Right lung (tissue), 10 donors: ENCODE measurements at places on chromosomes 2 and 18.

DNA sequence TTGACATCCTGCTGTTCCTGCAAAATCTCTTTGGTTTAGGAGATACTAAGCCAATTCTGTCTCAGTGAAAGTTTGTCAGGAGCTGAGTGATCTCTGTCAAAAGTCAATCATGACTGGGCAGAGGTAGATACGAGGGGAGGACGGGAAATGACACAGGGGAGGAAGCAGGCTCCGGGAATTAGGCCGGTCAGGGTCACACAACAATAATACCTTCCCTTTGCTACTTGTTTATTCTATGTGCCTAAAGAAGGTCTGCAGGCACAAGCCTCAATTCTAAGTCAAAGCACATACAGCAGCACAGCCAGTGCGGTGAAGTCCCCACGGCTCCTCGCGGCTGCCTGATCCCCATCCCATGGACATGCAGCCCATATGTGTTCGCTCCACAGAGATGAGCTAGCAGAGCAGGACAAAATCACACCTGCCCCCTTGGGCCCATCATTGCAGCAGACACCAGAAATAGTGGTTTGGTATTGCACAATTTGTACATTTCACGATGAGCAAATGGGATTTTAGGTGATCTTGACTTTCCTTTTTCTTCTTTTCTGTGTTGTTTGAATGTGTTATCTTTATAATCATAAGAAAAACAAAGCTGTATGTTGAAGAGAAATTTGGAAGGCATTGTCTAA, 141.4 kb downstream of the VAPA start:
- DNase-seq = no peak

DNA sequence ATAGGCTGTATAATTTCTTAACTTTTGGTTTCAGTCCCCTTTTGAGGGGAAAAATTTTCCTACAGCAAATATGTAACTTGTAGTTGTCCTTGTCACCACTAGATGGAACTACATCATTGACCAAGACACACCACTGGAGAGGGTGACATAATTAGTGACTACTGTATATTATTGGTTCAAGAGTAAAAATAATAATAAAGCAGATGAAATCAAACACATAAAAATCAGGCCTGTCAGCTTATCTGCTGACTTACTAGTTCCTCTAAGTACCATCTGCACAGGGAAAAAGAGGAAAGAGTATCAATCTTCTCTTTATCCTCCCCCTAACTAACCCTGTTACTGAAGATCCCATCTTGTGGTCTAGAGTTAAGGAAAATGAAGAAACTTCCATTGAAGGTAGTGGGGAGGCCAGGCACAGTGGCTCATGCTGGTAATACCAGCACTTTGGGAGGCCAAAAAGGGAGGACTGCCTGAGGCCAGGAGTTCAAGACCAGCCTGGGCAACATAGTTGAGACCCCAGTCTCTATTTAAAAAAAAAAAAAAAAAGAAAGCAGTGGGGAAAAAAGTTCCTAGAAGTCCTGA, 29.6 kb upstream of the ENOSF1 start:
- peak; percentile 32 for DNase-seq

DNA sequence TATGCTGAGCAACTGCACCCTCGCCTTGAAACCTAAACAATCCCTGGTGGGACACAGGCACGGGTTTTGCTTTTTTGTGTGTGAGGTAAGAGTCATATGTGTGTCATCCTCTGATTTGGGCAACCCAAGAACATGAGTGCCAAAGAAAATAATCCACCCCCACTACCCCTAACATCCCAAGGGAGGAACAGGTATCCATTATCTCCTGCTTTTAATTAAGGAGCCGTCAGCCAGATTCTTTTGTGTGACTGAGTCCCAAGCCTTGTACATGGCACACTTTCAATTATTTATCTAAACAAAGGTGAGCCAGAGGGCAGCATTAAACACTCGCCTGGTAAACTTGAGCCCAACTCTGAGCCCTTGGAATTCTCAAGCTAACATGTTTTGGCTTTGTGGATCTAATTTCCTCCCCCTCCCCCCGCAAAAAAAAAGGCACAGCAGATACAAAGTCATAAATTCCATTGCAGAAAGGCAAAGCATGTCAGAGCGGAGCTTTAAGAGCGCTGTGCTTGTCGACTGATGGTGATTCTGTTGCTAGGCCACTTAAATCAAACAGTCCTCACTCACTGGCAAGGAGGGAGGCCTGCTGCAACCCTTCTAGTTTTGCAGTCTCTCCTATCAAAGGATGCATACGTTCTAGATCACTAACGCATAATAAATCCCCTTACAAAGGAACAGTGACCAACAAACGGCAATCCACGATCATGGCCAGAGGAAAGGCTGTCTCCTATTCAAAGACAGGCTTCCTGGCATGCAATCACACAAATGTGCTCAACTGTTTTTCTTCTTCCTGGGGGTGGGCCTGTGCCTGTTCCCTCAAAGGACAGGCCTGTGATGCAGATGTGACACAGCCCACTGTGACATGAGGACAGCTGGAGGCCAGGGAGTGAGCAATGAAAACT, 143.5 kb upstream of the LMAN1 start:
- DNase-seq = peak; percentile 96

GRCh38 chr18:28269750-28270149, 92.8 kb upstream of the CDH2 start:
- DNase-seq = no peak
